Stimulated activated CD8-positive, alpha-beta memory T cell treated with anti-CD3 and anti-CD28 coated beads, Interleukin-4, amount 100 ng/mL, for 4 hours (primary cell): ENCODE measurements at places on chromosomes 4 and X.

DNA sequence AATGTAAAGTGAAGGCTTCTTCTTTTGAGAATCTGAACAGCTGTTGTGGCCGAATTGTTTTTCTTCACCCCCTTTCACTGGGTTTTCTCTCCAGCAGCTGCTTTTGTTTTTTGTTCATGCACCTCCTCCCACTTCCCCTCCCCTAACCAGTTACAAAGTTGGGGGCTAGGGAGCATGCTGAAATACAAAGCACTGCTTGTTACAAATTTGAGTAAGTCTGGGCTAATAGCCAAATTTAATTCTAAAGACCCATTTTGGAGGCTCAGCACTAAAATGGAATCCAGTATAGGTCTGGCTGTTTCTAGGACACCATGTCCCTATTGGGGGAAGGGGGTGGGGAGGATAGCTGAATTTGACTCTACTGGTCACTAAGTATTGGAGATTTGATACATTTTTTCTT lies 89.2 kb upstream of the GPM6B start:
- DNase-seq, result no peak

GRCh38 chr4:16264798-16265197 lies 38.5 kb upstream of the TAPT1 start:
- no peak for DNase-seq

DNA sequence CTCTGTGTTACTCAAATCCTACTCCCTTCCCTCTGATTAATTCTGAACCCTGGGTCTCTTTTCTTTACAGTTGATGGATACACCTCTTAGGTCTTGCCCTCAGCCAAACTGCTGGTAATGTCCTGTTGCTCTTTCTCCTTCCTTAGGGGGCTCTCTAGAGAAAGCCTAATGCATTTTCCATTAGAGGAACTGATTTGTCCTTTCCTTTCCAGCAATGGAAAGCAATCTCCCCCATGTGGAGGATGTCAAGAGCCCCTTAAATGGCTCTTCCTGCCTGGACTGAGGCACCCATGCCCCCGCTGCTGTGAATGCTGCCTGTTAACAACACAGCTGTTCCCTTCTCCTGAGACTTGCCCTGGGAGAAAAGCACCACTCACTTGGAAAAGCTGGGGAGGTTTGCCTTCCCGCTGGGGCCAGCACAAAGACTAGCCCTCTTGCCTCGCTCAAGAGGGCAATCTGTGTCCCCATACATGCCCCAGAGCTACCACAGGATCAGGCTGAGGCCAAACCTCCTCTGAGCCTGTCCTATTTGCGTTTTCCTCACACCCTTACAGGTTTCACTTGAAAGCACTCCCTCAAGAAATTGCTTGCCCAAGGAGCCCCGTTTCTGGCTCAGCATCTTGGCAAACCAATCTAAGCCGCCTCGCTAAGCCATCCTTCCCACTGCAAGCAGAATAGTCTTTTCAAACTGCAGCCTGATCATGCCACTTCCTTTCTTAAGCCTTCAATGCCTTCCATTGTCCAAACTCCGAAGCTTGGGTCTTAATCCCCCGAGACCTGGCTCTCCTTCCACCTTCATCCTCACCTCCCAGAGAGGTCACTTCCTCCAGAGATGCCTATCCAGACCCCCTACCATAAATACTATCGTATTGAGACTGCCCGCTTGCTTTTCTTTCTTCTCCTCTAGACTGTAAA lies 23.2 kb upstream of the SMIM20 start:
- DNase-seq, result no peak

GRCh38 chrX:129823522-129823921 lies 20.2 kb downstream of the ZDHHC9 start:
- no peak for DNase-seq

GRCh38 chr4:53705972-53706371 lies 114.7 kb upstream of the LNX1 start:
- no peak for DNase-seq

DNA sequence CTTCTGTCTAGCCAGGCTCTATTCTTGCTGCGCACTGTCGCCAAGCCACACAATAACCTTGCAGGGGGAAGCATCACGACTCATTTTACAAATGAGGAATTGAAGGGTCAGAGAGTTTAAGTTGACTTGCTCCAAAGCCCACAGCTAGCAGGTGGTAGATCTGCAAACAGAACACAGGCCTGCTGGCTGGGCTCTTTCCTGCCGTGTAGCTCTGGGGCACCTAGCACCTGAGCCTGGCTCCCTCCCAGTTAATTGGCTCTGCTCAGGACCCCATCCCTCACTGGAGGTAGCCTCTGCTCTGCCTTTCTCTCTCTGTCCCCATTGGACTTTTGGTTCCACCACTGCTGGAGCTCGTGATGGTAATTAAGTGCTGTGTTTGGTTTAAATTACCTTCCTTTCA lies 98.5 kb downstream of the NSUN7 start:
- DNase-seq, result no peak

- no peak for DNase-seq
Observed at GRCh38 chr4:77145842-77146185, 11.2 kb upstream of the CCNG2 start.

- no peak for DNase-seq
Observed at GRCh38 chr4:92304121-92304520, 355 bp downstream of the GRID2 start.

DNA sequence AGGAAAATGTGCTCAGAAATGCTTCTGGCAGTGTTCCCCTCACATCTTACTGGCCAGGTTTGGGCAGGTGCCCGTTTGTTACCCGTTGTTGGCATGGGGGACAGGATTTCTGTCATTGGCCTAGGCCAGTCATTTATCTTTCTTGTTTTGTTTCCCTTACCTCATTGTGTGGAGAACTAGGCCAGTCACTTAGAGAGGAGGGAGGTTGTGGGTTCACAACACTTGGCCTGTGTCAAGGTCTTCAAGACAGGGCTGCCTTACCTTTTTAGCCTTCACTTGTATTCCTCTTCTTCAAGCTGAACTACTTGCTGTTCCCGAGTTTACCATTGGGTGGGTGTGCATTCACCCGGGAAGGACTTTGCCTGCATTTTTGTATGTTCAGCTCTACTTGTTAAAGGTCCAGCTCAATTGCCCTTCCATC lies 17.7 kb downstream of the SNX25 start:
- no peak for DNase-seq

DNA sequence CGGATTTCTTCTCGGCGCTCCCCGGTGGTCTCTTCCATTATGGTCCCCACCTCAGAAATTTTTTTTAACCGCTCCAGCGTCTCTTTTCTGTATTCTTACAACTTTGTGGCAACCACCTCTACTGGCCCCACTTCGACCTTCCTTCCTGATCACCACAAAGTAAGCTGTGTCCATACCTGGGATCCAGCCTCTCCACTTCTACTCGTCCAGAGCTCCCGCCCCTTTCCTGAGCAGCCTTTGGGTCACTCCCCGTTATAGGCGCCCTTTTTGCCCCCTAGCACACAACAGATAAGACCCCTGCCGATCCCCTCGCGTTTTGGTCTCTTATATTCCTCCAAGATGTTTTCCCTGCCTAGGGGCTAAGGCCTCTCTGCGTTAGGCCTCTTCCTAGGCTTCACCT lies 557 bp downstream of the PIGG start:
- DNase-seq, result no peak

- no peak for DNase-seq
Observed at GRCh38 chrX:103624111-103624510, 4.7 kb upstream of the TCEAL1 start.

DNA sequence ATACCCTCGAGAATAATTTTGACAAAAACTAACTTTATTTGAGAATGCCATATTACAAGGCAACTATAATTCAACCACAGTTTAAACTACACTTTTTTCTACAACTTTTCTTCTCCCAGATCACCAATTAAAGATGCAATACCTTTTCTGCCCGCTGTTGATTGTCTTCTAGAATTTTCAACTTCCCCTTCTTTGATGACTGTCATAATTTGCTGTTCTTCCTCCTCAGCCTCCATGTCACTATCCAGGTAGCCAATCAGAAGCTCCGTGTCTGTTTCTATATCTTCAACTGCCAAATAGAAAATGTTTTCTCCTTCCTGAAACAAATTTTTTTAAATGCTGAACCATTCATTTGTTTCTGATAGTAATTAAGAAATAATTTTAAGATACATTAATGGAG lies 101.5 kb downstream of the PRDM5 start:
- DNase-seq, result no peak

GRCh38 chrX:57528670-57529255 lies 63.0 kb upstream of the ZXDB start:
- DNase-seq, result no peak

DNA sequence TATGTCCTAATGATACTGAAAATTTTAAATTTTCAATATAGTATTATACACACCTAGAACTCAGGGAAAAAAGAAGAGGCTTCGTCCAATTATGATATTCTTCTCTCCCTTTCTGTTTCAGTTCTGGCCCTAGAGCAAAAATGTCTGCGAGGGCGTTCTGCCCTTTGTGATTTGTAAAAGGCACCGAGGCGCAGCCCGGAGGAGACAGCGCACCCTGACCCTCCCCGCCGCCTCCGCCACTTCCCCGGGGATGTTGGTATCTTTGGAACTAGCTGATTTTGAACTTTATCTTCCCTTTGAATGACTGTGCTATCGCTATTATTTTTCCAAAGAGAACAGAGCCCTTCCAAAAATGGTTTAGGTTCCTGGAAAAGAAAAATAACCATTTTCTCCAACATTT lies 173.2 kb upstream of the FAM9B start:
- DNase-seq, result no peak

DNA sequence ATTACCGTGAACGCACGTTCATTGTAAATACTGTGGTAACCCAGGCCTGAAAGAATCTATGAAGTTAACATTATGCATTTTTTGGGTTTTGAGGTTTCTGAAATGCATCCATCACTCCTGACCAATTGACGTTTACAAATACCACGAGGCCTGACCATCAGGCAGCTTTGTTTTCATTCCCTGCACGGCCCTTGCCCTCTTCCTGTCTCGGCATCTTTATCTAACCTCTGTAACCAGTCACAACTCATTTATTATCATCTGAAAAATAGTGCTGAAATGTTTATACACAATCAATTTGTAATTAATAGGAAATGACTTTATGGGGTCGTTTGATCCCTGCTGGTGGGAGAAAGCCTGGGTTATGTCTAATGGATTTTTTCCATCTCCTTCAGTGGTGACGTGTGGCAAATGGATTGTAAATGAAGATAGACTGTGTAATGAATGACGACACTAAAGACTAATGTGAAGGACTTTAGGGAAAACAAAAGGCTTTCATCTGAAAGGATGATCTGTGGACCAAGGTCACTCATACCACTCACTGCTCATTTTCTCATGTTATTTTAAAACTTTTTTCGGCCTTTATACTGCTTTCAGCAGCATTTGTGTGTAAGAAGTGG lies 102.7 kb upstream of the SORBS2 start:
- no peak for DNase-seq

- DNase-seq, result no peak
Observed at GRCh38 chr4:114137984-114138383, 158.5 kb upstream of the ARSJ start.

DNA sequence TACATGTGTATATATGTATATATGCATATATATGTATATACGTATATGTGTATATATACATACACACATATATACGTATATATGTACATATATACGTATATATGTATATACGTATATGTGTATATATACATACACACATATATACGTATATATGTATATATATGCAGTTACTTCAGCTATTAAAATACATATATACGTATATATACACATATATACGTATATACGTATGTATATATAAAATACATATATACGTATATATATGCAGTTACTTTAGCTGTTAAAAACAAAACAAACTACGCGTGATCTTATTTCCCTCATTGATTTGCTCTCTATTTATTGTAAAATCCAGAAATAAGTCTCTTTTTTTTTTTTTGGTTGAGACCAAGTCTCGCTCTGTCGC lies 13.9 kb downstream of the TXK start:
- no peak for DNase-seq

DNA sequence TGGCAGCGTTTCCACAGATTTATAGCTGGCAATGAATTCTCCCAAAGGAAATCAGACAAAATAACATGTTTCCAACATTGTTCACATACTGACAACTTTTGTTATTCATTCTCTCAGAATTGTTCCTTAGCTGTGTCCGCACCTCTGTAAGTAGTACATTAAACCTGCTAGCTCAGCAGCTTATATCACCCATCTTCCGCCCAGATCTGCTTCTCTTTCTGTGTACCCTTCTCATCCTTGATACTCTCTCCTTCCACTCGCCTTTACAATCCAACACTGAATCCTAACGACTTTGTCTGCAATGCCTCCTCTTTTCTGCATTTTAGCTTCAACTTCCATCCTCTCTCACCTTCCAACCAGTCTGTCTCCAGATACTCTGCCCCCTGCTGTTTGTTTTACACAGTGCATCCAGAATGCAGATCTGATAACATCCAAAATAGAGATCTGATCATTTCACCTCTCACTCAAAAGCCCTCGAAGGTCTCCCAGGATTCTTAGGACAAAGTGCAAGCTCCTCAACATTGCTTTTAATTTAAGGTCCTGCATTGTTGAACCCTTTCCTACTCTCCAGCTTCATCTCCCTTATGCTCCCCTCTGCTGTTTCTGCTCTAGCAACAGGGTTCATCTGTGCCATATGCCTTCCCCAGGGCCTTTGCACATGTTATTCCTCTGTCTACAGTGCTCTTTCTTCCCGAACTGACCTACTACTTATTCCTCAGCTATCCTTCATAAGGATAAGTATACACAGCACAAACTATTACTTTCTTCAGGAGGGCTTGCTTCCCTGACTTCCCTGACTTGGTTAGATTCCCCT lies 67.3 kb upstream of the VBP1 start:
- DNase-seq, result no peak

DNA sequence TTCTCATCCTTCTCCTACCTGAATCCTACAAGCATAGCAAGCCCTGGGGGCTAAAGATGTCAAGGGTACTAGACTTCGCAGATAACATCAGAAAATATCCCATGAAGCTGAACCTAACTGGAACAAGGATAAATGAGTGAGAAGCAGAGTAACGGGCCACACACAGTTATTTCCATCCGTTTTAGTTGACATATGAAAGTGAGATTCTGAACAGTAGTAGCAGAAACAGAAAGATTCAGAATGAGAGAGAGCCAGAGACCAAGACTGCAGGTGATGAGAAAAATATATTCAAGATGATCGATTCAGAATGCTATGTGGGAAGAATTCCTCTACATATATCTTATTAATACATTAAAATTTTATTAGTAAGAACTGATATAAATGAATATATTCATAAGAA lies 165.1 kb downstream of the TSPAN5 start:
- DNase-seq, result no peak

DNA sequence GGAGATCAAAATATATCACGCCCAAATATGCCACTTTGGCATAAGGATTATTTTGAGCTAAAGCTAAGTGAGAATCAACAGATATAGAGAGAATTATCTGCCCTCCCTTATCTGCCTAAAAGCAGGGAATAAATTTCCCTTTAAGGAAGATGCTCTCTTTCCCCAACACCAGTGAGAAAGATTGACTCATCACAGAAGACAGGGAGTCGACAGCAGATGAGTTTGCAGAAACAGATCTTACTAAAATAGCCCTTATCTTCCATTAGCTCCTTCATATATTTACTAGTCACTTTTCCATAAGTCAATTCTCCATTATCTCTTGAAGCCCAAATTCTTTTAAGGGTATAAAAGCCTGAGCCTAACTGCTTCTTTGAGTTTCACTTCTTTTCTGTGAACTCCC lies 156.6 kb downstream of the CAMK2D start:
- DNase-seq, result no peak
